ENCODE measurements at places on chromosomes 4 and X.
A peak's percentile ranks its signal among the peaks of the same experiment; 100 is the strongest.

- peak; percentile 17 for DNase-seq
Measured at GRCh38 chr4:71406459-71406963, 67.7 kb downstream of the SLC4A4 start.

- no peak for DNase-seq
Measured at GRCh38 chrX:93932471-93933220, 258.6 kb downstream of the FAM133A start.

DNA sequence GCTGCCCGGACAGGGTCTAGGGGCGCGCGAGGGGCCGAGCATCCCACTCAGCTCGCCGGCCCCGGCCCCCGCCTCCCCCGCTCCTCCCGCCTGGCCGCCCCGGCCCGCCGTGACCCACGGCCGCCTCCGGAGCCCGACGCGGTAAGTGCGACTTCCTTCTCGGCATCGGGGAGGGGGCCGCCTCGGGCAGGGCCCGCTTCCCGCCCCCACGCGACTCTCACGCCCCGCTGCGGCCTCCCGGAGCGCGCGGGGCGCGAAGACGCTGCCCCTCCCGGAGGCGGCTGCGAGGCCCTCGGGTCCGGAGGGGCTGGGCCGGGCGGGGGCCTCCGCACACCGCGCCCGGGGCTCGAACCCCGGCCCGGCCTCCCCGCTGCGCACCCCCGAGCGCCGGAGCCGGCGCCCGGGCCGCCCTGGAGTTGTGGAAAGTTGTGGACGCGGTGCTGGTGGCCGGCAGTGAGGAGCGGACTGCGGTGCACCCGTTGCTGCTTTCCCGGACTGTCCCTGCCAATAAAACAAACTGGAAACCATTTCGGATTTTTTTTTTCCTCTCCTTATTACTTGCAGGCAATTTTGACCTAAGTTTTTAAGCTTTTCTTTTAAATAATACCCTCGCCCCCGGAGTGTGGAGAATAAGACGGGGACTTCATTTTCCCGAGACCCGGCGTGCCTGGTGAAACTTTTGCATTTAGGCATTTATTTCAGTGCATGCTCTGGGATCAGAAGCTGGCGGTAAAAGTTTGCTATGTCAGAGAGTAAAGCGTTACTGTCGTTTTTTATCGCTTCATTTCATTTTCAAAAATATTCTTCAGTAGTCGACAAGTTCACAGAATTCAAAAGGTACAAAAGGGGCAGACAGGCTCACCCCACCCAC lies 13.0 kb upstream of the TMEM156 start:
- DNase-seq, result no peak

DNA sequence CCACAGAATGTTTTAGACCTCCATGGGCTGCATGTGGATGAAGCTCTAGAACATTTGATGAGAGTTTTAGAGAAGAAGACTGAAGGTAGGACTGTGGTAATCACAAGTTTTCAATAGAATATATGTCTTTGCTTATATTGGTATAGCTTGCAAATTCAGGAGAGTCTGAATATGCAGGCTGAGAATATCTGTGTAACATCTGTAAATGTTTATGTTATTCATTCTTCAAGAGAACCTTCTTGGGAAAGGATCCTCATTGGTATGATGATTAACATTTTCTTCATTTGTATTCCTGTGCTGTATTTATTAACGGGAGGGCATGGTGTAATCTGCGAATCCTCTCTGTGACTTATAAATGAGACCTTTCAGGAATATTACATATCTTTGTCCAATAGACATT lies 52.1 kb upstream of the RHOH start:
- DNase-seq, result no peak

- no peak for DNase-seq
Measured at GRCh38 chrX:128460835-128461234, 408.6 kb upstream of the ACTRT1 start.

GRCh38 chrX:150873616-150874015 lies 24.9 kb downstream of the CD99L2 start:
- no peak for DNase-seq

GRCh38 chrX:41152221-41152620 lies 67.0 kb downstream of the USP9X start:
- DNase-seq, result no peak

GRCh38 chr4:6856391-6856790 lies 53.2 kb upstream of the TBC1D14 start:
- no peak for DNase-seq

DNA sequence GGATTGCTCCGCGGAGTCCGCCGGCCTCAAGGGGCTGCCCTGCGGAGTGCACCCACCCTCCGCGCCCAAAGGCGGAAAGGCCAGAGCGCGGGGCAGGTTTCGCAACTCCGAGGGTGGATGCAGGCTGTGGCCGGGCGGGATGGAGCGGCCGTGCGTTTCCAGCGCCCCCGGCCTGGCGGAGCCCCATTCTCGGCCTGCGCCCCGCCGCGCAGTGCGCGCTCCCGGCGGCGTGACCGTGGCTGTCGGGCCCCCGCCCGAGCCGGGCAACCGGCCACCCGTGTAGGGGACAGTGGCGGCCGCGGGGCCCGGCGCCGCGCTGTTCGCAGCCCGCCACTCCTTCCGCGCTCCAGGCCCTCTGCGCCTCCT lies 331 bp downstream of the SETD7 start:
- no peak for DNase-seq

DNA sequence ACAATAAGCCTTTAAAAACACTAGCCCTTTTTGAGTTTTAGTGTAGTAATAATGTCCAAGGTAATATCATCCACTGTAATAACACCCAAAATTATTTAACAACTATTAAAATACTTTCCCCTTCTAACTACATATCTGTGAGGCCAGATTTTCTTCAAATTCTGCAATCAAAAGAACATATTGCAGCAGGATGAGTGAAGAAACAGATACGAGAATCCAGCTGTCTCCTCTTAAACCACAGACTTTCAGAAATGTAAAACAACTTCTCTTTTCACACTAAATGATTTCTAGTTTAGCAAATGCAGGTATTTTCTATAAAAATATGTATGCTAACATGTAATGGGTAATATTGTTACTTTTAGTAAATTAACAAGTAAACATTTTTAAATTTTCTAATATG lies 148.9 kb downstream of the PRDM5 start:
- no peak for DNase-seq

DNA sequence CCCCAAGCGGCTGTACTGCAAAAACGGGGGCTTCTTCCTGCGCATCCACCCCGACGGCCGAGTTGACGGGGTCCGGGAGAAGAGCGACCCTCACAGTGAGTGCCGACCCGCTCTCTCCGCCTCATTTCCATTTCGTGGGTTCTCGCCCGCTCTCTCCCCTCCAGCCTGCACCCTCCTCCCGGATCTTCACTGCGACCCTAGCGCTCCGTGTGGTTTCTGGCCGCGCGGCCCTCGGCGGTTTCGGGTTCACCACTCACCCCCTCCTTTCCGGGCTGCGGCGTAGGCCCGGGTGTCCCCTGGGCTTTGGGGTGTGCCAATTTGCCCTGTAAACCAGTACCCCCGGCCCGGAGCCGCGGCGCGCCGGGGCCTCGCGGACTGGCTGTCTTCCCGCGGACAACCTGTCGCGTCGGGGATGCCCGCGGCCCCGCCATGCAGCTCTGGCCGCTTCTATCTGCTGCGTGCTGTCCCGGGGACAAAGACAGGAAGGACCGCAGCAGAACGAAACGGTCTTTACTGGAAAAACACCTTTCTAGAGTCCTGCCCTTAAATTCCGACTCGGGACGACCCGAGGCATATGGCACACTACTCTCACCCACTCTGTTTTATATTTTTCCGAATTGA lies 737 bp downstream of the FGF2 start:
- DNase-seq, result no peak

- DNase-seq, result peak; percentile 83
Measured at GRCh38 chrX:130100180-130100579, 10.1 kb downstream of the ELF4 start.

DNA sequence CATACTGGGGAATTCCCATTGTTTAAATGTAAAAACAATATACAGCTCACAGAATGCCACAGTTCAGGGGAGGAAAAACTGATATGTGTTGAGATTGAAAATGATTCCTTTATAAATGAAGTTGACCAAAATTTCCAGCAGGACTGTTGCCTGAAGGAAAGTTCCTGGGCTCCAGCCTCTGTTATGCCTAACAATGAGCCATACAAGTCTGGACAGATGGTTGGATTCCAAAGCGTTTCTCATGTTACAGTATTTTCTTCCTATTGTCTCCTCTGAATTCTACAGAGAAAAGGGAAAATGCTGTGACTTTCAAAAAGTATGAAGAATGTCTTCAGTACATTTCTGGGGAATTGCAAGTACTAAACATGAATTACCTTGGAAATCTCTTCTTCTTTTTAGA lies 73.3 kb downstream of the ALPK1 start:
- DNase-seq, result no peak

DNA sequence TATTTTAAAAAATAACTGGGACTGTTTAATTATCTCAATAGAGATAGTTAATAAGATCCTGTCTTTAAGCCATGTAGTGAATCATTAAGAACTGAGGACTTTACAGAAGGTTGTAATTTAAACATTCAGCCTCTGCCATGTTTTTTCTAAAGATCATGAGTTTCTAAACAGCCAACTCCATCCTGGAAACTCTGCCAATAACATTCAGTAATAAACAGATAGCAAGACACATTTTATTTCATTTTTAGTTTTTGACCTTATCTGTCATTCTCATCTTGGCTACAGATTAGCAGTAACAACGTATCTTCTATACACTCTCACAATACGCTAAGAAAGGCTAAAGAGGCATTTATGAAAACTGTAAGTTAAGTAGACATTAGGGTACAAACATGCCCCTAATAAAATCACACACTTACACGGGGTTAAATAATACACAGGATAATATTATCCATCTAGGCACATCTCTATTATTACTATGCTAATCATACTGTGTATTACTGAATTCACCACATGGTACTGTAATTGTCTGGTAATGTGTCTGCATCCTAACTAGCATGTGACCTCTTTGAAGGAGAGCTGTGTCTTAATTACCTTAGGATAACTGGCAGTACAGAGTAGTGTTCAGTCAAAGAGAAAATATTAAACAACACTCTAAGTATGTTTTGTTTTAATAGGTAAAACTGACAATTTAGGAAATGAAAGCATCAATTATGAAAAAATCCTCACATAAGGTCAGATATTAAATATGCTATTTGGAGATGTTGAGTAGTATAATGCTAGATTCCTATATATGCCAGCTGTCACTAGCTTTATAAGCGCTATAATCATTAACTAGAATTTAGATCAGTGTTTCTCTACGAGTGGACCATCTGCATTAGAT lies 122.4 kb upstream of the NAP1L5 start:
- no peak for DNase-seq

- no peak for DNase-seq
Measured at GRCh38 chr4:96483308-96484030, 643.6 kb downstream of the PDHA2 start.

- no peak for DNase-seq
Measured at GRCh38 chr4:157502656-157503055, 282.1 kb downstream of the GRIA2 start.

- no peak for DNase-seq
Measured at GRCh38 chr4:166277853-166278252, 404.8 kb downstream of the TLL1 start.

Measured in GM04504 (cell line).